ENCODE measurements at places on chromosomes 2 and 18. TPM values are rescaled to one million over a fixed set of nuclear protein-coding genes. Genes with fewer than 3 reads are reported as not detected.

DNA sequence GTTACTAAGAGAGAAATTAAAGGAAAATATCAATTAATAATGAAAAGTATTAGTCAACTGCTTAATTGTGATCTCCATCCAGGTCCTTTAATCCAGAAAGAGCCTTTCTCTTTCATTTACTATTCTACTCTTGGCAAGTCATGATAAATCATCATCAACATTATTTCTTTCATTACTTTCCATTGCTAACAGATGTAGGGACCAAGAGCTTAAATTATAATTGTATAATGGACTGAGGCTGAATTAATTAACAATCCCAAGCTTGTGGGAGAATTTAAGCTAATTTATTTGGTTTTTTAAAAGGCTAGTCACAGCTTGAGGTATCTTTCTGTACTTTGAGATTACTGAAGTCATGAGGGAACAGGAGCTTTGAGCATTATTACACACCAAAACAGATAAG is 223.9 kb downstream of the ERBB4 start:
- no peak for DNase-seq

GRCh38 chr2:33782395-33783230 is 183.5 kb upstream of the FAM98A start:
- no peak for DNase-seq

GRCh38 chr18:74419761-74420160 is 37.3 kb downstream of the DIPK1C start:
- DNase-seq, result no peak

GRCh38 chr2:238925281-238925680 is 77.4 kb downstream of the TWIST2 start:
- no peak for DNase-seq

DNA sequence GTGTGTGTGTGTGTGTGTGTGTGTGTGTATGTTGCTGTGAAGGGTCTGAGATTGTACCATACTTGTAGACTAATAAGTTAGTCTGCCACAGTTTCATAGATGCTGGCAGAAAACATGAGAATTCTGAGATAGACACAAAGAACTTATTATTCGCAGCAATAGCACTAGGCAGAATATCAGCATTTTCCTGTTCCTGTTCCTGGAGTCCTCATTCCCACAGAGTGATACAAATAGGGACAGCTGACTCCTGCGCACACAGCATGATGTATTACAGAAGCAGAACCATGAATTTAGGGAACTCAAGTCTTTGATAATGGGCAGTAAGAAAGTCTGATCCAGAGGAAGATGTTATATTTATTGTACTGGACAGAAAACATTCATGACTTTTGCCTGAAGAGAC is 1466.3 kb downstream of the DPP10 start:
- no peak for DNase-seq

GRCh38 chr2:233461481-233461891 is 105.1 kb downstream of the USP40 start:
- DNase-seq, result no peak

GRCh38 chr18:7890075-7890474 is 323.0 kb downstream of the PTPRM start:
- no peak for DNase-seq

DNA sequence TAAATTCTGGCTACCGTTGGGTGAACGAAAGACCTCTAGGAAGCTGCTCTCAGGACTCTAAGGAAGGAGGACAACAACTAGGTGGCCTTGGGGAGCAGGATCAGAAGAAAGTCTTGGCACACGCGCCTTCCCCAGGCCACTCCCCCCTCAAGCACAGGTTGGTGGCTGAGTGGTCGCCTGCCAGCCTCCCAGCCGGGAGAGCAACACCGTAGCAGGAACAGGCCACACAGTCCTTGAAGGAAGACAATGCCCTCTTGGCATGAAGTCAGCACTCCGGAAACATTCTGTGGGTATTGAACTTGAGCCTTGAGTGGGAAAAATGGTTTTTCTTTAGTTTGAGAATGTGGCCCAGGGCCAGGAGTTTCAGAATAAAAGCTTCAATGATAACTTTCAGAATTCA is 87.4 kb upstream of the AGAP1 start:
- no peak for DNase-seq

- DNase-seq, result no peak
Measured at GRCh38 chr2:126444512-126444911, 211.4 kb upstream of the GYPC start.

GRCh38 chr2:195367809-195368208 is 289.2 kb upstream of the SLC39A10 start:
- no peak for DNase-seq

- DNase-seq, result peak; percentile 7
Measured at GRCh38 chr18:66616523-66616983, 12.7 kb upstream of the CDH19 start.

GRCh38 chr2:13686262-13686661 is 946.3 kb upstream of the LRATD1 start:
- DNase-seq, result no peak

DNA sequence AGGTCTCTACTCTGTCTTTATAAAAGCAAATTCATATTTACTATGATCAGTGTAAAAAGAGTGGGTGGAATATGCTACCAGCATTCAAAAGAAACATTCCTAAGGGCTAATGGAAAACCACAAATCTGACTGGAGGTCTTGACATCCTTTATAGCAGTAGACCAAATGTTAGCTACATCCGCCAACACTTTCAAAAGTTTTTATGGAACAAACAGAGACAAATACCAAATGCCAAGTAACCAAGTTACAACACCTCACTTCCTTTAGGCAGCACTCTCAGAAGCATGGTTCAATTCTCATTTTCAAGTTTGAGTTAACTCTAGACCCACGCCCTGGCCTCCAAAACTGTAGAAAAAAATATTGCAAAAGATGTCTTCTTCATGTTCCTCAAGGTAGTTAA is 78.3 kb upstream of the SETBP1 start:
- DNase-seq, result no peak

- DNase-seq, result peak; percentile 34
Measured at GRCh38 chr2:156319811-156320485, 12.6 kb downstream of the NR4A2 start.

- peak; percentile 56 for DNase-seq
Measured at GRCh38 chr2:190563109-190563508, 28.6 kb upstream of the NEMP2 start.

GRCh38 chr2:206305523-206306245 is 31.2 kb downstream of the ZDBF2 start:
- DNase-seq, result no peak

DNA sequence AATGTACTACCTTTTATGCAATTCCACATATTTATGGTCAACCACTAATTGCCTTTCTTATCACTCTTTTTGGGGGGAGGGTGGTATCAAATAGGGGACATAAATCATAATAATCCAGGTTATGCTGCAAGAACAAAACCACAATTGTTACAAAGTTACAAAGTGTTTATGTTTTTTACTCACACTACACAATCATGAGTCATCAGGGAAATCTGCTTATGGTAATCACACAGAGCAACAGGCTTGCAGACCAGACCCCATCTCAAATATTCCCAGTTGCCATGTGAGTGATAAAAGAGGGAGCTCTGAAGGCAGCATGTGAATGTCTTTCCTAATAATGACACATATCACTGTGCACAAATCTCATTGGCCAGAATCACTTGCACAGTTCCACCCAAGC is 304.7 kb upstream of the TMEFF2 start:
- DNase-seq, result no peak

- peak; percentile 43 for DNase-seq
Measured at GRCh38 chr2:55620123-55620779, 2.8 kb upstream of the PPP4R3B start.

GRCh38 chr18:55647331-55647730 is 59.3 kb upstream of the TCF4 start:
- no peak for DNase-seq

- DNase-seq, result no peak
Measured at GRCh38 chr2:150136893-150137292, 350.6 kb downstream of the RND3 start.

DNA sequence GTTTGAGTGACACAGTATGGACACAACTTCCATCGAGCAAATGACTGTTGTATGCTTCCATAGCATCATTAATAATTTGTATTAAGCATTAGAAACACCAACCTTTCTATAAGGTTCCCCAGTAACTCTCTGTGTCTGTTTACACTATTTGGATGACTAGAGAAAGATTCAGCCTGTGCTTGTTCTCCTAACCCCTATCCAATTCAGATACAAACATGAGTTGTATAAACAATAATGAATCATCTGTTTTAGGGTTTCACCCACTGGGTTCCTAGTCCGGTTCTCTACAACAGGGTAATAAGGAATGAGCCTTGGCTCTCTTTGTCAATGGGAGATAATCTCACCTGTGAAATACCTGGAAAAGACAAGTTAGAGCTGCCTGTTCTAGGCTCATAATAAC is 894.1 kb upstream of the PIK3C3 start:
- DNase-seq, result no peak

DNA sequence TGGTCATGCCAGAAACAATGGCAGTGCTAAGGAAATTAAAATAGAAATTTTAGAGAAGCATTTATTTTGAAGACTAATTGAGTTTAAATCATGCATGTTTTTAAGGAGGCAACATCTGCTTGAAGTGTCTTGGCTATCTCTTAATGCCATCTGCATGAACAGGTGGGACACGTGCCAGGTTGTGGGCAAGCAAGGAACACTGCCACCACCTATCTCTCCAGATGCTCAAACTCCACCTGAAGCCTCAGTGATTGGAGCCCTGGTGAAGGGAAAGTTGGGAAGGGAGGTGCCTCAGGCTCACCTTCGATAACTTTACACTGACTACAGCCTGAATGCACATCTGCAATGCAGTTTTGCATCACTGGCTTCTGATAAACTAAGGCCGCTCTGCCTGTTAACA is 91.5 kb downstream of the TPGS2 start:
- no peak for DNase-seq

DNA sequence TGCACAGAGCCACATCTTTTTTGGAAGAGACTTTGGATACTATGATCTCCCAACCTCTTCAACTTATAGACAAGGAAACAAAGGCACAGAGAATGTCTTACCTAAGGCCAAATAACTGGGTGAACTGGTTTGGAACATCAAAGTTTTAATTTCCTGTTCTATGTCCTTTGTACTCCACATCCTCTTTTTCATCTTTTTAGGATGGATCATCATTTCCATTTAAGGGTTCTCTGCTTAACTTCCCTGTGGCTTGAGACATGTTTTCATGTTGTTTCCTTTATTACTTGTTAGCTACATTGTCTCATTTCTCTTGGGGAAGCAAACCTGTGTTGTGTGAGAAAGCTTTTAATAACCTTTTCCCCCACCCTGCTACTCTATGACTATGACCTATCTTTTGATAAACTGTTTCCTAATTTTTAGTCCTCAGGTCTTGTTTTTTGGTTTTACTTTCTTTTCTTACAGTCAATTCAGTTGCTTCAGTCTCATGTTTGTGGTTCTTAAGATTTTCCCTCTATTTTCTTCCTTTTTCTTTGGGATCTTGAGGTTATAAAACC is 22.5 kb upstream of the RMND5A start:
- DNase-seq, result no peak

- no peak for DNase-seq
Measured at GRCh38 chr2:55864351-55865084, 59.1 kb downstream of the EFEMP1 start.

- DNase-seq, result no peak
Measured at GRCh38 chr2:118145207-118145606, 56.9 kb downstream of the INSIG2 start.

GRCh38 chr2:238688193-238689153 is 159.4 kb upstream of the TWIST2 start:
- DNase-seq, result no peak

GRCh38 chr2:120324933-120325332 is 21.0 kb upstream of the INHBB start:
- no peak for DNase-seq

DNA sequence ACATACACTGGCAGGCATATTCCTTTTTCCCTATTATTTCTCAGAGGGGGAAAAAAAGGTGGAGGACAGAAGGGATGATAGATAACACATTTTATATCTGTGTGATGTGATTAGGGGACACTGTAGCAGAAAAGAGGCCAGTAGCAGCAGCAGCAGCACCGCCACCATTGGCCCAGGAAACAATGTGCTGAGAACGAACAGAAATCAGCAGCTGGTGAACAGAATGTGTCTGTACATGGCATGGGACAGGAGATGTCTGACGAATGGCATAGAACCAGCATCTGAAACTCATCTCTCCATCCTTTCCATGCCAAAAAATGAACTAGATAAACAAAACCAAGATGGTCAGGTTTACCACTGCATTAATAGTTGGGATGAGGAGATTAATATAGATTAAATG is 936.1 kb upstream of the ACVR2A start:
- DNase-seq, result no peak

DNA sequence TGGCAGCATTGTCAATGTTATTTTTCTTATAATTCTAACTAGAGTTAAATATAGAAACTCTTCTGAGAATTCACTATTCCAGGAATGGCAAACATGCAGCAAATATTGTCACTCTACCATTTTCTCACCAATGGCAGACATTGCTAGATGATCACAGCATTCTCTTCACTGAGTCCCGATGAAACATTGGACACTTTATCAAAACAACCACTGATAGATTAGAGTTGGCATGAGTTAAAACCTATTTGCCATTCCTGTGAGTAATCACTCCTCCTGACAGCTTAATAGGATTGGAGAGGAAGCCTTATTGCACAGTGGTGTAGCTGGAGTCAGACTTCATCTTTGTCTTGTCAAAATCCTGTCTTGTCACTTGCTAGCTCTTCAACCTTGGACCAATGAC is 163.9 kb upstream of the THUMPD2 start:
- no peak for DNase-seq

DNA sequence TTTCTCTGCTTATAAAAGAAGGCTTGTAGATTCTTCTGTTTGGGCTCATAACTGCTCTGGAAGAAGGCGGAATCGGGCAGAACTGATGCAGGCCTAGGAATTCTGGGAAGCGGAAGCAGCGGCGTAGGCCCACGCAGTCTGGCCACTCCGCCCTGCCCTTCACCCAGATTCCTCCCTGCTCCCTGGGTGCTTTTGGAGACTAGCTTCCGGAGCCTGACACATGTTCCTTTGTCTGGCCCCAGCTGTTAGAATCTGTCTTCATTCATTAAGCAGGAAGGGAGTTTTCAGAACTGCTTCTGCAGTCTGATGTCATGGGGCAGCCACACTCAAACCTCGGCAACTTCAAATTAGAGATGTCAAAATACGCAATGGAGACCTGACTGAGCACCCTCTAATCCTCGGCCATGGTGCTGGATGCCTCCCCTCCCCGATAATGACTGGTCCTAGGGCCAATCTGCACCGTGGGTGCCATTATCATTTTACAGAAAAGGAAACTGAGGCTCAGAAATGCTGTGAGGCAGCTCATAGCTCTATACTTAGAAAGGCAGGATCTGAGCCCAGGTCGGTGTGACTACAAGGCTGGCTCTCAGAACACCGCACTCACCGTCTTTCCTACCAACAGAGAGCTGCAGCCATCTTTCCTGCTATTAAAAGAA is 275.7 kb downstream of the MYCN start:
- no peak for DNase-seq

GRCh38 chr2:70400539-70400938 is 98.7 kb upstream of the FAM136A start:
- no peak for DNase-seq

The GREB1 gene
- 0.57 TPM for total RNA-seq

The COLEC11 gene
- 0.37 TPM for total RNA-seq

The MEP1B gene
- total RNA-seq, result not detected

The IL1A gene
- 6.6 TPM for total RNA-seq

The KYNU gene
- not detected for total RNA-seq

The FBLN7 gene
- 40.6 TPM for total RNA-seq

The ABCG5 gene
- total RNA-seq, result not detected

The CD302 gene
- 0.57 TPM for total RNA-seq

The CRYGD gene
- total RNA-seq, result not detected

The HOXD9 gene
- not detected for total RNA-seq

The CERKL gene
- not detected for total RNA-seq

The TMEM182 gene
- total RNA-seq, result 6.1 TPM

The NLRC4 gene
- 0.23 TPM for total RNA-seq

All from activated CD4-positive, alpha-beta T cell treated with anti-CD3 and anti-CD28 coated beads for 36 hours (primary cell).